DMS 273 treated with DMSO at 0.1 percent for 48 hours (cell line): ENCODE measurements at places on chromosomes 12 and 14.

- DNase-seq: no peak
Observed at GRCh38 chr12:92089559-92089958, 56.1 kb downstream of the BTG1 start.

DNA sequence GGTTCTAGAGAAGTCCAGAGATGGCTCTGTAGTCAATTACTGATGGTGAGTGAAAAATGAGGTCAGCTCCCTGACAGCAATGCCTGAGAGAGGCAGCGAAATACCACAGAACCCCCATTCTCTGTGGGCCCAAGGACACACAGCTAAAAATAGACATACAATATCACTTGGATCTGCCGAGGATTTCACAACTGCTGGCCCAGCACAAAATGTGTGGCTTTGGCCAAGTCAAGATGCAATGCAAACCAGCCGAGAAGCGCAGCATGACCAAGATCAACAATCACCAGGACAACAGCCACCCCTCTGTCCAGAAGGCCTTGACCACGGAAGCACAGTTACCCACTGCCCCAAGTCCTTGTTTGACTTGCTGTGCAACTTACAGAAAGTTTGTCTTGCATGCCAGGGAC lies 52.2 kb downstream of the CKAP4 start:
- no peak for DNase-seq

DNA sequence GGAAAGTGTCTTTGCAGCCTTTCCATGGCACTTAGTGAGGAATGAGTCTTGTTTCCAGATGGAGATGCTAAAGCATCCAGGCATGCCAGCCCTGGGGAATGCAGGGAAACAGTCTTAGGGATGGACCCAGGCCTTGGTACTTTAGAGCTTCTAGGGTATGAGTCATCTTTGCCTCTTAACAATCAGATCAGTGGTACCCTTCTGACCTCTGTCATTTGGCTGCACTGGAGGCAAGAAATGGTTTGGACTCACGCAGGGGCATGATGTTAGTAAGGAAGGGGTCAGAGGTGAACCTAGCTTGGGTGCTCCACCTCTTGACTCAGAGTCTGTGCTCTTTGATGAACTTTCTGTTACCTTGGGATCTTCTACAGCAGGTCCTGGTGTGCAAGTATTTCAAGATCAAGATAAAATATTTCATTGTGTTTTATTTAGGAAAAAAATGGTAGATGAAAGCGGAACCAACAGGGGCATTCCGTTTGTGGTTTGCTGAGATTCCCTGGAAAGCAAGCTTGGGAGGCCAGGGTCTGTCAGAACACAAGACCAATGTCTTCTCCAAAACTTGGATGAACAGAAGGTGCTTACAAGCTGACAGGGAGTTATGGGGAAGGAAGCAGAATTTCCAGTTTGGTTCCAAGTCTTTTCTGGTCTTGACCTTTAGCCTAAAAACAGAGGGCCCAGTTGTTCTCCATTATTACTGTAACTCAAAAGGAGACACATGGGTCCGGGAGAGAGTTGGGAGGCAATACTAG lies 216.2 kb downstream of the ZFP36L1 start:
- DNase-seq: no peak

- no peak for DNase-seq
Observed at GRCh38 chr12:63036216-63036973, 101.4 kb upstream of the PPM1H start.

GRCh38 chr12:81962126-81962856 lies 203.1 kb upstream of the PPFIA2 start:
- DNase-seq: no peak

- no peak for DNase-seq
Observed at GRCh38 chr14:77603654-77604255, 12.7 kb downstream of the SPTLC2 start.

DNA sequence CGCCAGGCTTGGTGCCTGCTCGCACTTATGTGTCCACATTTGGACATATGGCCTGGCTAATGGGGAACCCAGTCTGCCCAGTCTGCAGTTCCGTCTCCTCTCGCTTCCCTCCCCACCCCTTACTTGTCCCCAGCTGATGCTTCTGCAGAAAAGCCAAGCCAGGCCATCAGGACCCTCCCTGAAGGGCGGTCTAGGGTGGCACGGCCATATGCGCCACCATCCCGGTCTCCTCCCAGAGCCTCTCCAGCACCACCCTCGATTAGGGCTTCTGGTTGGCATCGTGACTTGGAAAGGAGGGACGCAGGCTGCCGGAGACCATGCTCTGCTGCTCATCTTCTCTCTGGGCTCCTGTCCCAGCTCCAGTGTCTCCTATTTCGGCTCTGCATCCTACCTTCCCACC lies 54.6 kb downstream of the CALM1 start:
- DNase-seq: no peak

GRCh38 chr14:27372771-27373170 lies 774.9 kb upstream of the NOVA1 start:
- DNase-seq: no peak
